ENCODE measurements at places on chromosomes 7 and 10.

DNA sequence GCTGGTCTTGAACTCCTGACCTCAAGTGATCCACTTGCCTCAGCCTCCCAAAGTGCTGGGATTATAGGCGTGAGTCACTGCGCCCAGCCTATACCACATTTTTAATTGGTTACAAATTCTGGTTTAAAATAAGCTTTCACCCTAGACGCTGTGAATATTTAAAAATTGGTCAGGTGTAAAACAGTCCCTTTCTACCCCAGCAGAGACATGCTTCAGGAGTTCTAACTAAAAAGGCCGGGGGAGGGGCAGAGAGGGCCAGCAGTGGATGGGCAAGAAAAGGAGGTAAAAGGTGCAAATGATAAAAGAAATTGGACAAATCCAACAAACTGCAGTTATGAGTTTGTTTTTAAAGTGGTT is 70.0 kb downstream of the WAPL start:
- no peak for DNase-seq

DNA sequence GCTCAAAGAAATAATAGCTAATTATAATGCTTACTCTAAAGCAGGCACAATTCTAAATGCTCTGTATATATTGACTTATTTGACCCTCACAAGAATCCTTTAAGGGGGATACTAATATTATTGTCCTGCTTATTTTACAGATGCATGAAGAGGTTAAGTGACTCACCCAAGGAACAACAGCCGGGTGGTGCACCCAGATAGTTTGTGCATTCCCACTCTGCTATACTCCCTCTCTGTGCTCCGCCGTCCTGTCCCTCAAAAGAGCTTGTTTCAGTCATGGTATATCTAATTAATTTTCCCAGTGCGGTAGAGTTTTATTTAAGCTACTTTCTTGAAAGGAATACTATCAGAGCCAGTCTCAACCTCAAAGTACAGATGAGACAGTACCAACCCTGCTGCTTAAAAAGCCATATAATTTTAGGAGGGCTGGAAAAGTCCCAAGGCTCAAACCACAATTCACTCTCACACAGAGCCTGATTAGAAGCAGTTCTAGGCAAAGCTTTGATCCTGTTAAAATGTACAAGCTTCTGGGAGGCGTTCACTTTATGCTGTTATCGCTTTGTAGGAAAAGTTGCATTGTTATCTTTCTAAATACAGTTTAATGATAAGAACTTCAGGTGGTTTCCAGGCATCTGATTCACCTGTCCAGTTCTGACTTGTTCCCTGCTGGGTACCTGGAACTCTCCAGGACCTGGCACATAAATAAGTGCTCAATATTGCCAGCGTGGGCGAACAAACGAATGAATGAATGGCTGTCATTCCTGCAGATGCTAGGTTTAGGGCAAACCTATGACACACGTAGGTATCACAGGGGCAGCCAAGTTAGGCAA is 261.5 kb upstream of the KLF14 start:
- DNase-seq, result no peak

- DNase-seq, result no peak
These were observed 136.0 kb downstream of the RAPGEF5 start for GRCh38 chr7:22220941-22221340.

GRCh38 chr7:93407239-93407638 is 167.3 kb downstream of the CALCR start:
- DNase-seq, result no peak

- DNase-seq, result no peak
These were observed 75.0 kb upstream of the HECTD2 start for GRCh38 chr10:91335147-91335546.

GRCh38 chr10:71478173-71478572 is 81.5 kb downstream of the CDH23 start:
- DNase-seq, result no peak

DNA sequence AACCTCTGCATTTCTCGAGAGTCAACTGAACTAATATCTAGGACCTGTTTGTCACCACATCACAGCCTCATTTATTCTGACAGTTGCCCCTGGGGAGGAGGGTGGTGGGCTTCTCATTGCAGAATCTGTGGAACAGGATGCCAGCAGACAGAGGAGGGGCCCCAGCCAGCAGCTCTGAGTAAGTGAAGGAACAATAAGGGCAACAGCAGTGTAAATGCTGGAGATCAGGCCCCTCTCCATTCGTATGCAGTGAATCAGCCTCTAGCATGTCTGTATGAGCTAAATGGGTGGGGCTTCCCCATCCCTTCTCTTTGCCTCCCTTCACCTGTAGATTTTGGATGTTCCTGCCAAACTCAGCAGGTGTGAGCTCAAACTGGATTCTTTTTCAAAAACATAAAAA is 7.7 kb upstream of the CPVL start:
- no peak for DNase-seq

DNA sequence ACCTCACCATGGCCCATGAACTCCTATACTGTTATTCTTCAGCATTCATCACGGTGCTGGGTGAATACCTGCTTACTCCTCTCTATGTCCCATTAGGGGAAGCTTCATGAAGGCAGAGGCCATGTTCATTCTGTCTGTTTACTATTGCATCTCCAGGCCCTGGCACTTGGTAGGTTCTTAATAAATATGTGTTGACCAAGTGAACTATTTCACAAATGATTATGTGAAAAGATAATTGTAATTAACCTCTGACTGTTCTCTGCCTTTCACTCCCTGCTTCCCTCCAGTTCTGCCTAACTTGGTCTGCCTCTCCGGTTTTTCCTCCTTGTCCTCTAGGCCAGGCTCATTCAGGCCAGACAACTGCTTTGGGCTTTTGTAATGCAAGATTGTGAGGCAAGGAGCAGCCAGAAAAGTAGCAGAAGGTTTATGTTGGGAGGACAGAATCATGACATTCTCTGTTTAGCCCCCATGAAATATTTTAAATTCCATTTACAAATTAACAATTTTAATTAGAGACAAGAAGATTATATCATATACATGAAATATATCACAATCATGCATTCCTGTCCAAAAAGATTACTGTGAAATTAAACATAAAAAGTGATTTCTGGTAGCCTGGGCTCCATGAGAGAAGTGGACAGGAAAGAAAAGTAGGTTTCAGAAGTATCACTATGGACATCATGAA is 42.1 kb upstream of the PLXNA4 start:
- DNase-seq, result no peak

DNA sequence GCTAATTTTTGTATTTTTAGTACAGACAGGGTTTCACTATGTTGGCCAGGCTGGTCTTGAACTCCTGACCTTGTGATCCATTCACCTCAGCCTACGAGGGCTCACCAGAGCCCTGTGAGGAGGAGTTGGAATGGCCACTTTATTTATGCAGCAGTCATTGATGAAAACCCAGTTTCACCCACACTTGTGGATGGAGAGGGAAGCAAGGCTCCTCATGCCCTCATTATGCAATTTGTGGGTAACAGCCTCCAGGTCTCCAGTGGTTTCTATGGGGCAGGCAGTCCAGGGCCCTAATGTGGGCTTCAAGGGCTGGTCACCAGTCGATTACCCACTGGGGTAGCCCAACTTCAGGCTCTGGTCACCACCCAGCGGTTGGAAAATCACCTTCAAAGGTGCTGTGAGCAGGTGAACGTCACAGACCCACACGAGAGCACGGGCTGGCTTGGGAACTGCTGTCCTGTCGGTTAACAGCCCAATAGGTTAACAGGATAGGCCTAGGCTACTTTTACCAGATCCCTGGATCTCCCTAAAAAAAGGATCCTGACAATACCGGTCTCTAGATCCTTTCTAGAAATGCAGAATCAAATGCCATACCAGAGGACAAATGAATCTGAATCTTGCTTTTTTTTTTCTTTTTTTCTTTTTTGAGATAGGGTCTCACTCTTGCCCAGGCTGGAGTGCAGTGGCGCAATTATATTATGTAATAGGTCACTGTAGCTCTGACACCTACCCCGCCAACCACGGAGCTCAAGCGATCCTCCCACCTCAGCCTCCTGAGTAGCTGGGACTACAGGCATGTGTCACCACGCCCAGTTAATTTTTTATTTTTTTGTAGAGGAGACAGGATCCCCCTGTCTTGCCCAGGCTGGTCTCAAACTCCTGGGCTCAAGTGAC is 97.8 kb downstream of the SLC37A3 start:
- DNase-seq, result no peak

- no peak for DNase-seq
These were observed 19.7 kb downstream of the SUFU start for GRCh38 chr10:102523250-102524029.

- DNase-seq, result no peak
These were observed 44.4 kb upstream of the AKR1C2 start for GRCh38 chr10:5047912-5048628.

DNA sequence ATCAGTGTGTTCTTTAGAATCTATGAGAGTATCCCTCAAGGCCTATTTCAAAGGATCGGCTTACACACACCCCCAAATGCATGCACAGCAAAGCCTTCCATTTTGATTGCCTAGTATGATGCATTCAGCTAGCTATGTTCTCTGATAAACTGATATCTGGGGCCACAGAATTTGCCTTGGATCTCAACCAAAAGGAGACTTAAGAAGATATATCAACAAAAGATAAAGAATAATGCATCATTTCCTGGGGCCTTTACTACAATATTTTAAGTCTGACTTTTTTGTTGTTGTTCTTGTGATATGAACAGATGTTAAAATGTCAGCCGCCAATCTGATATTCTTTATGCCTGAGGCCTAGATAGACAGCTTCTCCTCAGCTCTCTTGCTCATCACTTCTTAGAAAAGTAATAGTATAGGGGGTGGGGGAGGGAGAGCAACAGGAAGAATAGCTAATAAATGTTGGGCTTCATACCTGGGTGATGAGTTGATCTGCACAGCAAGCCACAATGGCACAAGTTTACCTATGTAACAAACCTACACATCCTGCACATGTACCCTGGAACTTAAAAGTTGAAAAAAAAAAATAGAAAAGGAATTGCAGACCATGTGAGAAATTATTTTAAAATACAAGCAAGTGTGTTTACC is 792.9 kb upstream of the GHITM start:
- no peak for DNase-seq

- DNase-seq, result no peak
These were observed 331.7 kb upstream of the ZMIZ1 start for GRCh38 chr10:78736926-78737630.

DNA sequence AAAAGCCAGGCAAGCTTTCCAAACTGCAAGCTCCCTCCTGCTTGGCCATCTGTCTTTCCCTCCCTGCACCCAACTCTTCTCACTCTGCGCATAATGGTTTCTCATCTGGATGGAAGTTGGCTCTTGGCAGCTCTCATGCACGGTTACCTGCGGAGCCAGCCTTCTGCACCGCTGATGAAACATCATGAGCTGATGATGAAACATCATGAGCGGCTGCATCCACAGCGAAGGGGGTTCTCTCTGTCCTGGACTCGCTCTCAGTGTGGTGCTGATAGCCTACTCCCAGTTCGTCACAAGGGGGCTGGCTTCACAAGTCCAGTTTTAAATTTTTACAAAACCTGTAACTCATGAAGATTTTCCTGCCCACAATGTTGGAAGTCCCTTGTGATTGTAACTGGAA is 457.5 kb downstream of the ACTR3B start:
- DNase-seq, result no peak

GRCh38 chr7:12942609-12943008 is 255.2 kb downstream of the ARL4A start:
- no peak for DNase-seq

DNA sequence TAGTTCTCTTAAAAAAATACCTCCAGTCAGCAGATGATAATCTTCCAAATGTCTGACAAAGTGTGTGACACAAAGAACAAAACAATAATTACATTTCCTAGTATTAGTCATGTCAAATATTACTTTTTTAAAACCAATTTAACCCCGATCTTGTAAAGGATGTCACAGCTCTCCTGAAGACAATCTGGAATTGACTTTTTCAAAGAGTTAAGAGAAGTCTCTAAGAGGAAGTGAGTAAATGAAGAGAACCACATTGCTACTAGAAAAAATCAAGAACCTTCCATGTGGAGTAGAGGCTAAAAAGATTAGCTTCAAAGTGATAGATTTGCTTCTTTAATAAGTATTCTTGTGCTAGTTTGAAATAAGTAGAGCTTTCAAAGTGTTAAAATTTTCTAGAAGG is 218.2 kb upstream of the IMMP2L start:
- no peak for DNase-seq

DNA sequence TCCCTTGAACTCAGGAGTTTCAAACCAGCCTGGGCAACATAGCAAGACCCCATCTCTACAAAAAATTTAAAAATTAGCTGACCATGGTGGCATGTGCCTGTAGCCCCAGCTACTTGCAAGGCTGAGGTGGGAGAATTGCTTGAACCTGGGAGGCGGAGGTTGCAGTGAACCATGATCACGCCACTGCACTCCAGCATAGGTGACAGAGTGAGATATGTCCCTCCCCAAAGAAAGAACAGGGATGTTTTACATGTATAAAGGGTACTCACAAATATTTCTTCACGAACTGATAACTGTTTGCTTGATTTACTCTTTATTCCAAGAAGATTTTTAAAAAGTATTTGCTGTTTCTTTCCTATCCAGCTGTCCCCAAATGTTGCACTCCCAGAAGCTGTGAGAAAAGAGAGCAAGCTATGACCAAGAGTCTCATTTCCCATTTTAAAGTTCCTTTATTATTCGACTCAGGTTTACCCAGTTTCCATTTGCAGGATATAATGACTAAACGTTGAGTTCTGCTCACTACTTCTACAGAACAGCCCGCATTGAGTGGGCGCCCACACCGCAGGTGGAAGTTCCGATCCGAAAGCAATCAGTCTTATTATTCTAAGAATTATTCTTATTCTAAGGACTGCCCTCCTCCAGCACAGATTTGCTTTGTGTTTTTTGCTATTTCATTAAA is 90.7 kb downstream of the APBB1IP start:
- peak; percentile 46 for DNase-seq

DNA sequence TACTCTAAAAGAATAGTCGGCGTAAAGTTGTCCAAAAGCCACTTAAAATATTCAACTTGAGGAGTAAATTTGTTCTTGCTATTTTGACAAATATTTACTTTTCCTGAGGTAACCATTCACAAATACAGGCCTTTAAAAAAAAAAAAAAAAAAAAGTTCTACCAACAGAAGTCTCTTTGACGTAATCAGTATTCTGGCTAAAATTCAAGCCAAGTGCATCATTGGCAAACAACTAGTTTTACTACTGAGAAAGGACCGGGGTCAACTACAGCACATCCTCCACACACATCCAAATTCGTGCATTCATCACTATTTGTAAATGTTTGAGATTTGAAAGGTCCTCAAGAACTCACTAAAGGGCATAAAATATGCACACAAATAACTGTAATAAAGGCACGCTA is 2.0 kb downstream of the OAT start:
- no peak for DNase-seq

DNA sequence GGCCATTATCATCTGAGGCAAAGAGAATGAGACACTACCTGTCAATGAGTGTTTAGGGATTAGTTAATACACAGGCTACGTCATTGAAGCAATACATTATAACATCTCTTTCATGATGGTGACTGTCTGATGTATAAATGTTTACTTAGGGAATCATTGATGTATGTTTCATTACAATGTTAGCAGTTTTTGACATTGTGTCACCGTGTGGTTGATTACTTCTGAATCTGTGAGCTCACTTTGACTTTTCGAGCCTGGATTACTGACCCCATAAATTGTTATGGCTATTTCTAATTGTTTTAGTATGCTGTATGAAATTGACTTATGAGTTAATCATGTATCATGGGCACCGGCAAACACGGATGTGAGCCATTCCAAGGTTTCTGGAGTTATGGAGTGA is 494.0 kb downstream of the MAGI2 start:
- no peak for DNase-seq
